ENCODE measurements at places on chromosomes 4 and X.

DNA sequence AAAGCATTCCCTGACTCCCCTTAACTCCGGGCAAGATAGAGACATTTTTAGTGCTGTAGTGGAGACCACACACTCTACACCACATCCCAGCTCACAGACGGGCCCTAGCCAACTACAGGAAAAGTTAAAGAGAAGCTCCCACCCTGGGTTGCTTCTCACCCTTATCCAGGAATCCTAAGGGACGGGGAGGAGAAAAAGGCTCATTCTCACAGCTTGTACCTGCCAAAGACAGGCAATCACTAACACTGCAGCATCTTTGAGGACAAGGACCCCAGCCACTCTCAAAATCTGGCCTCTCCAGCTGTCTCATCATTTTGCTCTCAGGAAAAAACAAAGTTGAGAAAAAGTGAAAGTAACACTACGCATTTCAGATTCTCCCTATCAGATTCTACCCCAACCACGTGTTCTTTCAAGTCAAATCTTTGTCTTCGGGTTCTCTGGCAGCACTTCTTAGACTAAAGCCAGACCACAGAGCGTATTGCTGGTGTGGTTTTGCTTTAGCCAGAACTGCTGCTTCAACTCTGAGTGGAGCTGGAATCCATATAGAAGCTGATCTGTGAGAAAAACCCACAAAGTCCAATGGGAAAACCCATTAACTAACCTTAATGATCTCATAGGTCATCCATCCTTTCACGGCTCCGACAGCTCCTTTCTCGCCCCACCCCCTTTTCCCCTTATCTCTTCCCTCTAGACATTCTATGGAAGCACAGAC, 605.9 kb upstream of the DIPK2B start:
- DNase-seq = no peak

- no peak for DNase-seq
Observed at GRCh38 chrX:7689791-7690412, 153.1 kb upstream of the VCX start.

- DNase-seq = no peak
Observed at GRCh38 chr4:10005632-10006031, 15.7 kb downstream of the SLC2A9 start.

GRCh38 chr4:80913381-80913780, 117.1 kb upstream of the BMP3 start:
- DNase-seq = no peak

DNA sequence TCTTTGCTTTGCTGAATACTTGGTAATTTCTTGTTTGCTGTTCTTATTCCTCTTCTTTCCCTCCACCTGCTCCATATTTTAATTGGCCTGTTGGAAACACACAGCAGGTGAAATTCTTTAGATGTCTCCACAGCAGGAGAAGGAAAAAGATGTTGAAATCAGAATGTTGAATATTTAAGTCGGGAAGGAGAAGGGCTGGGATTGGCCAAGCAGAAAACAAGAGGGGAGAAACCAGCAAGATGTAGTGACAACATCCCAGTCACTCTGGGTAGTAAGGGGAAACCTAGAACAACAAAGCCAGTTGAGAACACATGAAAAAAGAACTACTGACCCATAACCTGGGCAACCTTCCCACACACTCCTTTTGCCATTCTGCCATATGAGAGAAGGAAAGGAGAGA, 37.3 kb upstream of the STAG2 start:
- DNase-seq = no peak

DNA sequence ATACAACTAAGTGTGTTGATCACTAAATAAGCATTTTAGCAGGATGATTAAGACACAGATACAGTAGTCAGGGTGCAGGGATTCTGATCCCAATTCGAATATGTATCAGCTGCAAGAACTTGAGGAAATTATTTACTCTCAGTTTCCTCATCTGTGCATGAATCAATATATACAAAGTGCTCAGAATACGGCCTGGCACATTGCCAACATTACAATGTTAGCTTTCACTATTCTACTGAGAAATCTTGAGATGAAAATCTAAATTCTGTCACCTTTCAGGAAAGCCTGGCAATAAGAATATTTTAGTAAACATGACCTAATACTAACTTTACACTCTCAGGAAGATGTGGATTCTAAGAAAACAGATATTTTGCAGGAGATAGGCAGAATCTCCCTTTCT, 1001.6 kb upstream of the IGFBP7 start:
- DNase-seq = no peak

GRCh38 chrX:44770121-44770520, 73.7 kb upstream of the DUSP21 start:
- no peak for DNase-seq

DNA sequence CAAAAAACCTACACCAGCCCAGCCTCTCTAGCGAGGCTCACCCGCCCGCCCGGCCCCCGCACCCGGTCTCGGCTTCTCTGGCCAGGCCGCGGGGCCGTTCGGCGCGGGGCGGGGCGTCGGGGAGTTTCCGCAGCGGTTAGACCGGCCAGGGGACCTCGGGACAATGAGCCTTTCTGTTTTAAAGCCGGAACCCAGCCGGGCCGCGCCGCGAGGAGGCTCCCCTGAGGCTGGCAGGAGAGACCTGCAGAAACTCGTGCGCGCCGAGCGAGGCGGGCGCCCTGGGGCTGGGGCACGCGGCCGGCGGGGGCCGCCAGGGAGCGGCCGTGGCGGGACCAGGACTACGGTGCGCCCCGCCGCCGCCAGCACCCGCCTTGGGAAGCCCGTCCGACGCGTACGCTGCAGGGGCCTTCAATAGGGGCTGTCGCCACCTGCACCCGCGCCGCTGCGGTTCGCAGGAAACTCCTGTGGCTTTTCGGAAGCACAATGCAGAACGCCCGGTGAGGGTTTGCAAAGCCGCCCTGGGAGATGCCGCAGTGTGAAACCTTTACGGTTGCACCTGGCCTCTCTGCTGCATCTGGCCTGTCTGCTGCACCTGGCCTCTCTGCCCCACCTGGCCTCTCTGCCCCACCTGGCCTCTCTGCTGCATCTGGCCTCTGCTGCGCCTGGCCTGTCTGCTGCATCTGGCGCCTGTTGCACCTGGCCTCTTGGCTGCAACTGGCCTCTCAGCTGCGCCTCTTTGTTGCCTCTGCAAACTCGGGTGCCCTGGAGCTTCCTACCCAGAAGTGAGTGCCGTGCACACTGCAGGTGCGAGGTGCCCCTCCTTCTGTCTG, 63.9 kb downstream of the TRAPPC11 start:
- peak; percentile 27 for DNase-seq

DNA sequence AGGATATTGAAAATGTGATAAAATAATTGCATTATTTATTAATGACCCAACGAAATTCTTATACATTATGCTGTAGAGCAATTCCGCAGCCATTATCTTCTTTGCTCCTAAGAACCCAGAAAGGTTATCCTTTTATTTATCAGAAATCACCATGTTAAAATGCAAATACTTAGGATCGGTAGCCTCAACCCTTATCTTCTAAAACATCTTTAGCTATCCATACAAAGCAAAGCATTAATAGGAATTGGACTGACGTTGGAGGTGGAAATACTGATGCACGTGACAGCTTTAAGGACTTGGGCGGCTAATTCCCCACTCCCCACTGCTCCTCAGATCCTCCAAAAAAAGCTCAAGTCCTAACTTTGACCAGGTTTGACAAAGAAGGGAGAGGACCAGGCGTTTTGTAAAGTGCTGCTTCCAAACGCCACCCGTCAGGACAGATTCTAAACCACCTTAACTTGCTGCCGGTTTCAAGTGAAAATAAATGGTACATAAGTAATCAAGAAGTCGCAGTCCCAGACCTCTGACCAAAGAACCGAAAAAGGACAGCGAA, 539 bp upstream of the SPCS3 start:
- no peak for DNase-seq

DNA sequence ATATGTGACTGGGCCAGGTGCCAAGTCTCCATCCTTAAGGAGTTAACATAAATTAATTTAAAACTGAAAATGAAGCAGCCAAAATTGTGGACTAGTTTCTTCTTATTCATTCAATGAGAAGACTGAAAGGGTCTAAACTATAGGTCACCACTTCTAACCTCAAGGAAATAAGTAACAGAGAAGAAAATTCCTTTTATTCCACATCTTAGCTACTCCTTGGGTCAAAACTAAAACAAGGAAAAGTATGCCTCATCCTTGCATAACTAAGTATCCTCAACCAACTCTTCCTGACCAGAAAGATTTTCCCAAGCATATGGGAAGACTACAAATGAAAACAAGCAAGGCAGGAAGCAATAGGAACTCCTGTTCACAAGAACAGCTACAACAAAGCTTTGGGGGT, 71.2 kb downstream of the ZNF827 start:
- no peak for DNase-seq

DNA sequence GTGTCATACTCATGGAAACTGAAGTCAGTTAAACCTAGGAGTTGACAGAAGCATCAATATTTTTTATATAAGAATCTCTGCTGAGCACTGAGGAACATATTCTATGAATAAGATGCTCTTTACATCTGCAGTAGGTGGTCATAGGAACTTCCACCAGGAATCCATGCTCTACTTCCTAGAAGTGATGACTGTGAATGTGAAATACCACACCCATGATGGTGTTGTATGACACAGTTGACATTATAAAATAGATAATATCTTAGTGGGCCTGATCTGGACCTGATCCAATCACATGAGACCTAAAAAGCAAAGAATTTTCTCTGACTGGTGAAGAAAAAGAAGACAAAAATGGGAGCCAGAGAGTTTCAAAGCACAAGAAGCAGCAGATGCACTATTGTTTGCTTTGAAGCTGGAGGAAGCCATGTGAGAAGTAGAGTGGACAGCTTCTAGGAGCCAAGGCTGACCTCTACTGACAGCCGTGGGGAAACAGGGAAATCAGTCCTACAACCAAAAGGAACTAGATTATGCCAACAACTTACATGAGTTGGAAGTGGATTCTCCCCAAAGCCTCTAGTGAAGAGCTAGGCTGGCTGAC, 68.6 kb upstream of the HS3ST1 start:
- DNase-seq = no peak

GRCh38 chrX:54659547-54659946, 129.5 kb downstream of the GNL3L start:
- no peak for DNase-seq

- DNase-seq = no peak
Observed at GRCh38 chr4:16237715-16238114, 11.4 kb upstream of the TAPT1 start.

GRCh38 chrX:31714797-31715196, 643.0 kb upstream of the FTHL17 start:
- no peak for DNase-seq

DNA sequence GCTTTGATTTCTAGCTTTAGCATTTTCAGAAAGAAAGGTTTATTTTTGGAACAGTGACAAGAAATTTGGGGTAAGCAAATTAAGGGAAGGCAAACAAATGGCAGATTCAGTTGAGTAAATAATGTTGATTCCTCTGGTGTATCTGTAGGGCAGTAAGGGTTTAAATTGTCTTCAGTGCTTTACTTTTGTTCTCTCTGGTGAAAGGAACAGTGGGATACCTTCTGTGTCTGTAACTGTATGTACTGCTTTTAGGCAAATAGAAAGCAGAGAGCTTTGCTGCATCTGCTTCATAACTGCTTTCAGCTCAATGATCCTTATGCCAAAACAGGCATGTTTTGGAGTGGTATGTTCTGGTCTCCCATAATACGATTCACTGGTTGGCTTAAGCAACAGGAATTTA, 932.1 kb upstream of the SLIT2 start:
- no peak for DNase-seq

GRCh38 chrX:49853661-49854060, 24.6 kb downstream of the PAGE4 start:
- DNase-seq = no peak

DNA sequence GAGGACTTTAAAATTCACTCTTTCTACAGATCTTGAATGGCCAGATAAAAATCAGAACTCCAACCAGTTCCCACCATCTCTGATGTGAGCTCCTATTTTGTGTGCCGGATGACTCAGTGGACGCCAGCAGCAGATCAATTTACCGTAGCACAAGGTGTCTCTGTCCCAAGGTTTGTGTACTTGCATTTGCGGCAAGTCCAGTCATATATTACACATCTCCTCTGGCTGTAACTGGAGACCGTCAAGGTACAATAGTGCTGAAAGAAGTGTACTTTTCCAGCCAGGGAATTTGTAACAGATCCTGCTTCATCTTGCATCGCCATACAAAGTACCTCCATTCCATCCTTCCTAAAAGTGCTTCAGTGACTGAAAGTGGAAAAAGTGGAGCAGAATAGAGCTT, 108.2 kb upstream of the SORBS2 start:
- no peak for DNase-seq

DNA sequence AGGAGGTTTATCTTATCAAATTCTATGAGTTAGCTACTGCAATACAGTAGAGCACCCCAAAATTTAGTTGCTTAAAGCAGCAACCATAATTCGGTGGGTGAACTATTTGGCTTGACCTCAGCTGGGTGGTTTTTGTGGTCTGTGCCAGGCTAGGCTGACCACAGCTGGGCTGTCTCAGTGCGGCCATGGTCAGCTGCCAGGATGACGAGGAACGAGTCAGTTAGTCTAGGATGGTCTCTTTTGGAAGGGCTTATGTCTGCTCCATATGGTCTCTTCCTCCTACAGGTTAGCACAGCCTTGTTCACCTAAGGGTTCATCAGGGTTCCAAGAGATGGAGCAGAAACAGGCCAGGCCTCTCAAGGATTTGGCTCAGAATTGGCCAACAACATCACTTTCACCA, 210.4 kb downstream of the PALLD start:
- no peak for DNase-seq
